ENCODE measurements at places on chromosomes 6 and 20.

DNA sequence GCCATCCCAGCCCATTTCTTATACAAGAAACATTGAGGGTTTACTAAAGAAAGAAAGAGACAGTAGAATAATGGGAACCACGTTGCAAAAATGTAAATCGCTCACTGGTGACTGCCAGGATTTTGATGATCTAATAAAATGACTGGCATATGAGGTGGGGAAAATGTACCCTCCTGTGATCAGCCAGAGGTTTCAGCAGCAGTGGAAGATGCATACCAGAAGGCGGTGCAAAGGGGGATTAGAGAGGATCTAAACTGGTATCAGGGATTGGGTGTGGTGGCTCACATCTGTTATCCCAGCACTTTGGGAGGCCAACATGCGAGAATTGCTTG, 60.8 kb upstream of the DDR1 start:
- DNase-seq: no peak

- DNase-seq: no peak
Observed at GRCh38 chr6:78631976-78632375, 235.4 kb upstream of the IRAK1BP1 start.

- DNase-seq: no peak
Observed at GRCh38 chr6:130675072-130675471, 152.1 kb upstream of the SMLR1 start.

DNA sequence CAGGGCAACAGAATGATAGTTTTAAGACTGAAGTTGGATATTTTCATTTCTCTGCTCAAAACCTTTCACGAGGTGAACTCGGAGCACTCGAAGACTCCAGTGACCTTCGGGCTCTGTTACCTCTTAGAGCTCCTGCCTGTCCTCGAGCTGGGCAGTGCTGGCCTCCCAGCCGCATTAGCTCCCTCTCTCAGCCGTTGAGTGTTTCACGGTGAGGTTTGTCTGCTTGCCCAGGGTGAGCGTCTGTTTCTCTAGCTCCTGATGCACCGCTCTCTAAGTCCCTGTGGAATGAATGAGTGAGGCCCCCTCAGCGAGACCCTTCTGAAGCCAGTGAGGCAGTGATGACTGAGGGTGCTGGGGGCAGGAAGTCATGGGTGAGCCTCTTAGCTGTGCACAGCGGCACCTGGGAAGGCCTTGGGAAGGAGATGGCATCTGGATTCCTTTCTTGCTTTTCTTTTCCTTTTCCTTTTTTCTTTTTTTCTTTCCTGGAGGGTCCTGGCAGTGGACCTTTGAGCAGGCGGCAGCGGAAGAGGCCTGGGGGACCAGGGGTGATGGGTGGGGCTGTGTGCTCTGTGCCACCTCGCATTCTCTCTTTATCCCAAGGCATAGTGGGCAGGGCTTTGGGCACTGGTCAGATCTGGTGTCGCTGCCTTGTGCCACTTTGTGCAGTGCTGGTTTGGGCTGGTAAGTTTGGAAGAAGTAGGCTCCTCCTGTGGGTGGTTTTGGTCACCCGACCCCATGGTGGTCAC, 2.2 kb downstream of the PSMG4 start:
- DNase-seq: no peak

DNA sequence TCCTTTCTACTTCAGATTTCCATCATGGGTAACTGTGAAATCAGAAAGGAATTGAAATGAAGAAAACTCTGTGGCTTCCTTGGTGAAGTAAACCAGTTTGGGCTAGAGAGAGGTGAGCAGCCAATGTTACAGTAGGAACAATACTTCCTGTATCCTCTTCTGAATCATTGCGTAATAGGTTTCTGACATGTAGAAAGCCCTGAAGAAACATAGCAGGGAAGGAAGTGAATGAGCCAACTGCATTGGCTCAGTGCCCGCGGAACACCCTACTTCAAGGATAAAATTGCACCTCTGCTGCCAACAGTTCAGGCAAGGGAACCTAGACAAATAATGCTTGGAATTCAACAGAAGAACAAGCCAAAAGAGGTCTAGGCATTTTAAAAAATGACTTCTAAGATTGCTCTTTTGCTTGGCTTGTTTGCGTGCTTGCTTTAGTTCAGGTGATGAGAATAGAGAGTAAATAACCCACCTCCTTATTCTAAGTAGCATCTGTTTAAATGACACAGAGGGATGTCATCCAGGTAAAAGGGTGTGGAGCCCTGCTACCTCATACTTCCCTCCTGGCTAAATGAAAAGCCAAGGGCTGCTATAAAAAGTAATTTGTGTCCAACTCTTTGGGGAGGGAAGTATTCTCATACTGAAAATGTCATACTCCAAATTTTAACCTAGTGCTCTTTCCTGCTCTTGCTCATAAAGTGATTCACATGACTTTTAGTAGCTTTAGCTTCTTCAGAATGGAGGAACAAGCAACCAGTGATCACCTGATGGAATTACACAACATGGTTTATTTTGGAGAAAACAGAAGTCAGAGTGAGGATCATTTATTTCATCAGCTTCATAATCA, 30.0 kb upstream of the AKIRIN2 start:
- peak; percentile 93 for DNase-seq

- no peak for DNase-seq
Observed at GRCh38 chr20:21353236-21353635, 44.1 kb downstream of the NKX2-4 start.

Measured in LoVo (cell line).